Activated CD4-positive, alpha-beta T cell treated with anti-CD3 and anti-CD28 coated beads, Interleukin-2, amount 50 U/mL, for 48 hours (primary cell): ENCODE measurements at places on chromosomes 4 and X.

- DNase-seq = no peak
Measured at GRCh38 chrX:73069365-73070035, 9.8 kb downstream of the PABPC1L2A start.

GRCh38 chr4:39614487-39615162 is 24.0 kb downstream of the SMIM14 start:
- no peak for DNase-seq

GRCh38 chr4:71472946-71473345 is 134.1 kb downstream of the SLC4A4 start:
- DNase-seq = no peak

GRCh38 chr4:118290951-118291350 is 61.9 kb downstream of the PRSS12 start:
- DNase-seq = no peak

- peak; percentile 62 for DNase-seq
Measured at GRCh38 chrX:45771560-45772340, 571.1 kb upstream of the DIPK2B start.

DNA sequence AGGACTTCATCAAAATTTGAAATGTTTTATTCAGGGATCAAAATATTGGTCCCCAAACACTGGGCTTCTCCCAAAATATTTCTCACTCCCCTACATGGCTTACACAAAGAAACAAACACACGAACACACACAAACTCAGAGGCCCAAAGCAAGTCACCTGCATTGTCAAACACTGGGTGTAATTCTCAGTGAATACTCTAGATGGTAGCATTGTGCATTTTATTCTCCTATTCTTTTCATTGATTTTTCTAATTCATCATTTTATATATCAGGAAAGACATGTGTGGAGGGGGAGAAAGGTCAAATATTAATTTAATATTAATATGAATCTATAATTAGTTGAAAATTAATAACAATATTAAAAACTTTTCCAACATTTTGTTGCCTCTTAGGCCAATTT is 72.3 kb upstream of the TNMD start:
- no peak for DNase-seq

GRCh38 chr4:24363751-24364150 is 220.6 kb downstream of the DHX15 start:
- no peak for DNase-seq

- no peak for DNase-seq
Measured at GRCh38 chr4:170388255-170388654, 298.5 kb upstream of the AADAT start.

GRCh38 chrX:111244235-111244750 is 26.0 kb downstream of the CAPN6 start:
- no peak for DNase-seq

DNA sequence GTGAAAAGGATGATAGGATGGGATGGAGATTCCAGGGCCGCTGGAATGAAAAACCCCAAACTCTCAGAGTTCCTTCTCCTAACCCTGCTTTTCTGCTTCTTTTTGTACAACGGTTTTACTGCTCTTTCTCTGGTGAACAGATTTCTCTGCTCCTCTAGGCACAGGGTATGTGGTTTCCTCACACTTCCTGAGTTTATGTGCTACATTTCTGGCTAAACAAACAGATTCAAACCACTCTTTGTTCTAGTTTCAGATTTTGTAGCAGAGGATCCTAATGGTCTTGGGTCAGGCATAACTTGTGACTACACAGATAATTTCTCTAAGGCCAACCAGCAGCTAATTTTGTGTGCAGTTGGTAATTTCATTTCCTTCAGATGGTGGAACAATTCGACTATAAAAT is 52.6 kb downstream of the OSTC start:
- no peak for DNase-seq

DNA sequence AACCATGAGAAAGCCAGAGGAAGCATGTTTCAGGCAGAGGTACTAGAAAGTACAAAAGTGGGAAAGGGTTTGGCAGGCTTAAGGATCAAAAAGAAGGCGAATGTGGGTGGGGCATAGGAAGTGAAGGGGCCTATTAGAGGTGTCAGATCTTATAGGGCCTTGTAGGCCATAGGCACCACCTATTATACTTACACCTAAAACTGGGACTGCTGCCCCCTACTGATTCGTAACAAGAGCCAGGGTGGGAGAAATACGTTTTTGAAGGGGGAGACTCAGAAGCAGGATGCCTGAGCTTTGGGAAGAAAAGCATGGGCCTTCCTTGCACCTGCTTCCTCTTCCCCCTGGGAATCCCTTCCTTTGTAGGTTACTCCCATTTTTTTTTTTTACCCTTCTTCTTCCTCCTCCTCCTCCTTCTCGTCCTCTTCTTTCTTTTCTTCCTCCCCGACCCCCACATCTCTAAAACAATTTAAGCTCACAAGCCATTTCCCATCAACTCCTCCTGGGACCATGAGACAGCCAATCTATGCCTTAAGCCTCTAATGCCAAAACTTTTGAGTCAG is 40.7 kb upstream of the GPC3 start:
- no peak for DNase-seq

DNA sequence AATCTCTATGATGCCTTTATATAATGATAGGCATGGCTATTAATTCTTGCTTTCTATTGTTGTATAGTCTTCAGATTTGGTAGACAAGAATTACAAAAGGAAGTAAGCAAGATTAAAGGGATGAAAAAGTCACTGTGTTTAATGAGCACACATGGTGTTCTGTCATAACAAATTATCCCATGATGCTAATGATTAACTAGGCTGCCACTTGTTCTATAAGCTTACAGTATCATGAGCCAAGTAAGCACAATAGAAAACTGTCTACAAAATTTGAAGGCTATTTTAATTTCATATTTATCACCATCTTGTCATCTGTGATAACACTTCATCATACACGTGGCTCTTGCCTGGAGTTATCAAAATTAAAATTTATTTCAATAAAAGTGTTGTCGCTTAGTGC is 466.7 kb downstream of the GASK1B start:
- DNase-seq = no peak

GRCh38 chr4:23779839-23780238 is 110.0 kb downstream of the PPARGC1A start:
- no peak for DNase-seq

GRCh38 chr4:35500812-35501211 is 743.5 kb downstream of the ARAP2 start:
- no peak for DNase-seq

DNA sequence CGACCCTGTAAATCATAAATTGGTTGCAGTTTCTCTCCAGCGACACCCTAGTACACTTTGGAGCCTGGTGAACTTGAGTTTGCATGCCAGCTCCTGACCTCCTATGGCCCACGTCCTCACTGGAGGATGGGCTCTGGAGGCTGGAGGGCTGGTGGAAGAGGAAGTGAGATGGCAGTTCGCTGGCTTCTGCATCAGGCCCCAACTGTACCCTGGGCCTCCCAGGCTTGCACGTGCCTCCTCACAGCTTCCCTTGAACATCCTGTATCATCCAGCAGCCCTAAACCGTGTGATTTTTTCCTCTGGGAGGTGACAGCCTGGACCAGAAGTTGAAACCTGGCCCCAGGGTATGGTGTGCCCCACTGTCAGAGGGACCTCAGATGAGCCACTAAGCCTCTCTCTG is 78.5 kb downstream of the HTRA3 start:
- no peak for DNase-seq

GRCh38 chrX:42420426-42420825 is 357.5 kb downstream of the PPP1R2C start:
- DNase-seq = no peak

DNA sequence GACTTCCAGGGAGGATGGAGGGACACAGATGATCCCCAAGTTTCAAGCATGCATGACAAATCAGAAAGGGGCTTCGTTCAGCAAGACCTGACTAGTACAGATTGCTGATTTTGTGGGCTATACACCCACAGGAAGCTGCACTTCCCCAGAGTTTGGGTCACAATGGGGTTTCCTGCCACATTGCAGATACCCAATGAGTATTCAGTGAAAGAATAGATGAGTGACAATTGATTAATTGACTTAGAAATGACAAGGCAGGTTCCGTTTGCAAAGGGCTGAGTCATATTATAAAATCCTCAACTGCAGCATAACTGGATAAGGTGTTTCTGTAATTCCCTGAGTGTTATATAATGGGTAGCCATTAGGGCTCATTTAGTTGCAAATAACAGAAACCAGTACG is 146.6 kb upstream of the TBL1X start:
- DNase-seq = no peak

DNA sequence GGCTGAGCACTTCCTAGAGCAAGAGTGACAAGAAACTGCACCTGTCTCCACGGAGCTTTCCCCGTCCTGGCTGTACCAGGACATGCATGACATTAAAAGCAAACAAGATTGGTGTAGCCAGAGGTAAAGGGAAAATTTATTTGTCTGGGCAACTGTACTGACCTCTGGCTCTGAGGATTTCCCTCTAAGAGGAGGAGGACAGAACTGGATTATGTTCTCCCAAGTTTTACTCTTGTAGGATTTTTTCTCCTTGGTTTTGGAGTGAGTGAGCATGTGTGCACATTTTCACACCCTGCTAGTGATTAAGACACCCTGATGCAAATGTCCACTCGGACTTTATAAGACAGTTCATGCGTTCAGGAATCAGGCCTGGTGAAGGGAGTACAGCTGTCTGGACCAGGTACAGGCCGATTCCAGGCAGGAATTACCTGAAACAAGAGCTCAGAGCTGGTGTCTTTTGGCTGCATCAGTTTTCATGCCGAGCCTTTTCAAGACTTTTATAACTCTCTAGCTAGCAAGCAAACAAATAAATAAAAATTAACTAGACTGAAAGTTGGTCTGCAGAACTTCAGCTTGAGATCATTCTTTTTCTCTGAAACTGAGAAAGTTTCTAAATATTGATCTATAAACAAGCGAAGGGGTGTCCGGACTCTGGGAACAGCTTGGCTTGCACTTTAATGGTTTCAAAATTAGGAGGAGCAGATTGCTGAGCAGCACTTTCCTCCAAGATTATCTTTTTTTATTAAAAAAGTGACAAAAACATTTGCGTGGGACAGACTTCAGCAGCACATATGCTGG is 51.3 kb upstream of the SPRY1 start:
- no peak for DNase-seq

DNA sequence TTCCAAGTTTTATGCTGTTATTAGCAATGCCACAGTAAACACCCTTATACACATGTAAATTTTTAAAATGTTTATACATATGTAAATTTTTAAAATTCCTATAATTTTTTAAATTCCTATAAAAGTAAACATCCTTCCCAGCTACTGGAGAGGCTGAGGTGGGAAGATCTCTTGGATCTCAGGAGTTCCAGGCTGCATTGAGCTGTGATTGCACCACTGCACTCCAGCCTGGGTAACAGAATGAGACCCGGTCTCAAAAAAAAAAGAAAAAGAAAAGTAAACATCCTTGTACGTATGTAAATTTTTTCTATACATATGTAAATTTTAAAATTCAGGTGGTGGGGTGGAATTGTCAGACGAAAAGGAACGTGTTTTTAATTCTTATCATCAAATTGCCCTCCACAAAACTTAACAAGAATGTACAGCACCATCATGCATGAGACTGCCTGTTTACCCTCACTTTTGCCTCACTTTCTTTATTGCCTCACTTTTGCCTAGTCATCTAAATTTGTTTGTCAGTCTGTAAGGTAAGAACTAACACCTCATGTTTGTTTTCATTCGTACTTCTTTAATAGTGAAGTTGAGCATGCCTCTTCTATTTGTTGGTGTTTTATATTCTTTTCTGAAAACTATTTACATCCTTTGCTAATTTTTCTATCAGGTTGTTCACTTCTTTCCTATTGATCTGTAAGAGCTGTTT is 8.0 kb downstream of the SLC7A3 start:
- no peak for DNase-seq

DNA sequence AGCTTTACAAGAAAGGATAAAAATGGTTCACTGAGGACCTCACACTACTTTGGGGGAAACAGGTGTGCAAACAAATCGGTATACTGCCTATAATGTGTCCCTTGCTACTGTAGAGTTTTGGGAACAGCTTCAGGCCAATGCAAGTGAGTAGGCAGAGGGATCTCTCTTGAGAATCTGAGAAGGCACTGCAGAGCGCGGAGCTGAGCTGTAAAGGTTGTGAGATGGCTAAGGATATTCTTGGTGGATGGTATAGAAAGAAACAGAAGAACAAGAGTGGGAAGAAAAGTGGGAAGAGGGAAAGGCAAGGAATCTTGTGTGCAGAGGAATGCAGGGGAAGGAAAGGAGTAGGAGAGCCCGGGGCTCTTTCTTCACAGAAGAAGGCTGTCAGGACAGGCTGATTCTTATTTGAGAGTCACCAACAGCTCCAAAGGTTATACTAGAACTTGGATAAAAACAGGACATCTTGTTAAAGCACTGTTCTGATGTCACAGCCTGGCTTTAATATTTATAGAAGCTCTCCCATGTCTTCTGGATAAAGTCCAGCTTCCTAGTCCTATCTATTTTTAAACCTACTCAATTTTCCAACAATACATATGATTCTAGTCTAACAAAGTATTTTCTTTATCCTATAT is 985.6 kb upstream of the HS3ST1 start:
- no peak for DNase-seq

GRCh38 chr4:117311215-117311614 is 225.8 kb upstream of the TRAM1L1 start:
- no peak for DNase-seq

- DNase-seq = no peak
Measured at GRCh38 chr4:17544831-17545234, 29.9 kb downstream of the CLRN2 start.

- no peak for DNase-seq
Measured at GRCh38 chr4:48370260-48371134, 29.2 kb downstream of the SLAIN2 start.

GRCh38 chr4:73438582-73439215 is 2.7 kb downstream of the AFP start:
- DNase-seq = no peak

- DNase-seq = no peak
Measured at GRCh38 chr4:5881340-5881739, 11.5 kb downstream of the CRMP1 start.

GRCh38 chrX:103883533-103883932 is 51.5 kb upstream of the RAB9B start:
- DNase-seq = no peak
